NCI-H1417 treated with DMSO at 0.1 percent for 48 hours (cell line): ENCODE measurements at places on chromosomes 12 and 14.

- DNase-seq, result no peak
Observed at GRCh38 chr14:24965934-24966578, 83.9 kb downstream of the STXBP6 start.

- no peak for DNase-seq
Observed at GRCh38 chr12:106645465-106646330, 62.9 kb downstream of the RFX4 start.

GRCh38 chr14:58947156-58947555, 241.3 kb upstream of the DAAM1 start:
- DNase-seq, result no peak

GRCh38 chr12:39074063-39074462, 168.7 kb upstream of the CPNE8 start:
- DNase-seq, result no peak
